ENCODE measurements at places on chromosomes 4 and X.

DNA sequence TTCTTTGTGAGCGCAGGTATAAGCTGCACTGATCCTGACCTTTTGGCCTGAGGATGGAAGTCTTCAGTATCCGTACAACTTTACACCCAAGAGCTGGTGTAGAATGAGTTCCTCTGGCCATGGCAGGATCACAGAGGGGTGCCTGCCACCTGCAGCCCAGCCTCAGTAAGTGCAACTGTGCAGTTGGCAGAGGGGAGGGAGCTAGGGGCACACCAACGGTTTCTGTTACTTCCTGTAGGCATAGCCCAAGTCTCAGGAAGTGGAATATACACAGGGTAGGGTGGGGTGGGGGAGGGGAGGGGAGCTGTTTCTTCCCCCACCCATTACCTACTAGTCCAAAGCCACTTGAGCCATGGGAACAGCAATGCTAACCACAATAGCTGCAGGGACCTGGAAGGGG, 85.4 kb upstream of the GBA3 start:
- no peak for DNase-seq

DNA sequence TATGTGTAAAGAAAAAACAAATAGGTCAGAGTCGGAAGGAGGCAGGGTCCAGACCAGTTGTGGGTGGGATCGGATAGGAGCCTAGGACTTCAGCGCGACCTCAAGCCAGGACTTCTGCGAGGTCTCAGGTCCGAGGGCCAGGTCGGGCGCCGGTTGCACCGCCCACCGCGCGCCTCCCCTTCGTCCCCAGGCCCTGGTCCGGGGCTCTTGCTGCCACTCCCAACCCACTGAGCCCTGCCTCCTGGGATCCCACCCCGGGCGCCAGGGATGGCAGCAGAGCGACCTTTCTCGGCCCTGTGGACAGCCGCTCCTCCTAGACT, 12.3 kb downstream of the PITX2 start:
- no peak for DNase-seq

DNA sequence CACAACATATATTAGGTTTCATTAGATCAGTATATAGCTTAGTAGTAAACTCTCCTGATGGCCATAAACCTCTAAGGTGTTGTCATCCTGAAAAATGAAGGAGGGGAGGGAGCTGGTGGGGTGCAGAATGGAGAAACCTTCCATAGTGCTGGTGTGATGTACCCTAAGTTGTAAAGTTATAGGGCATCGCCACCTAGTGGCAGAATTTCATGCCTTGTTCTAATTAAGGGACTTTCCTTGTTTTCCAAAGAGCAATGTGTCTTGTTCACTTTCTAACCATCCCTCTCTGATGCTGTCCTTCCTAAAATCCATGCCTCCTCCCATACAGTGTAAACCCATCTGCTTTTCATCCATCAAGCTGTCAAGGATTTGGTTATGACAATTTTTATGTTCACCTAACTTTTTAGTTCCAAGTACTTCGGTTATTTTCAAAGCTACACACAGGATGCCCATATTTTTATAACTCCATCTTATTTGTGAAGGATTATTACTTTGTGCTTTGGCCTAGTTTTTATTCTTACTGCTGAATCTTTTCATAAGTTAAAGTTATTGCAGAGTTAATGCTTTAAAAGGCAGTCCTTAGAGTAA, 4.5 kb downstream of the NBDY start:
- DNase-seq, result no peak

DNA sequence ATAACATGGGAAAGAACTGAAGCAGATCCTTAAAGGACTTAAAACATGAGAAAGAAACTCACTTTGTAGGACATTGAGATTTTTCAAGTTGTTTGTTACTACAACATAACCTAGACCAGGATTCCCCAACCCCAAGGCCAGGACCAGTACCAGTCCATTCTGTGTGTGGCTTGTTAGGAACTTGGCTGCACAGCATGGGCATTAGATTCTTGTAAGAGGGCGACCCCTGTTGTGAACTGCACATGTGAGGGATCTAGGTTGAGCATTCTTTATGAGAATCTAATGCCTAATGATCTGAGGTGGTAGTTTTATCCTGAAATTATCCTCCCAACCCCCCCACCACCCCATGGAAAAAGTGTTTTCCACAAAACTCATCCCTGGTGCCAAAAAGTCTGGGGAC, 566.1 kb downstream of the KCTD8 start:
- DNase-seq, result no peak

GRCh38 chr4:162406637-162407365, 243.0 kb upstream of the FSTL5 start:
- DNase-seq, result no peak

GRCh38 chr4:99117876-99118693, 26.0 kb downstream of the ADH4 start:
- no peak for DNase-seq

- DNase-seq, result no peak
These were observed 88.4 kb downstream of the GPR143 start for GRCh38 chrX:9677098-9677739.

DNA sequence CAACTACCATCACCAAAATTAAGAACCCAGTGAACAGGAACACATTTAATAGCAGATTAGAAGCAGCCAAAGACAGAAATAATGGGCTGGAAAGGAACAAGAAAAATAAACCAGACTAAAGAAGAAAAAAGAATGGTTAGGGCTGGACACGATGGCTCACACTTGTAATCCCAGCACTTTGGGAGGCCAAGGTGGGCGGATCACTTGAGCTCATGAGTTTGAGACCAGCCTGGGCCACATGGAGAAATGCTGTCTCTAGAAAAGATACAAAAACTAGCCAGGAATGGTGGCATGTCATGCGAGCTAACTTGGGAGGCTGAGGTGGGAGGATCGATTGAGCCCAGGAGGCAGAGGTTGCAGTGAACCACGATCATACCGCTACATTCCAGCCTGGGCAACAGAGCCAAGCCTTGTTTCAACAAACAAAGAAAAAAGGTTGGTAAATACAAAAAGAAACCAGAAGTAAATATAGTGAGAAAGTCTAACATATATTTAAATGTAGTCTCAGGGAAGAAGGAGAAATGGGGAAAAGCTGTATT, 102.0 kb downstream of the AFAP1 start:
- DNase-seq, result no peak

GRCh38 chrX:132692066-132692465, 203.2 kb upstream of the MBNL3 start:
- DNase-seq, result no peak

- no peak for DNase-seq
These were observed at the start of gene RGN for GRCh38 chrX:47078129-47079043. TSS of gene RGN (plus strand) at chrX:47078443. CDS start at chrX:47081145, 2,702 bp downstream.

GRCh38 chr4:89855236-89855635, 18.3 kb upstream of the SNCA start:
- DNase-seq, result no peak

GRCh38 chrX:20029728-20030127, 38.9 kb upstream of the BCLAF3 start:
- peak; percentile 37 for DNase-seq

- no peak for DNase-seq
These were observed 105.9 kb downstream of the OR13H1 start for GRCh38 chrX:131649741-131650140.

DNA sequence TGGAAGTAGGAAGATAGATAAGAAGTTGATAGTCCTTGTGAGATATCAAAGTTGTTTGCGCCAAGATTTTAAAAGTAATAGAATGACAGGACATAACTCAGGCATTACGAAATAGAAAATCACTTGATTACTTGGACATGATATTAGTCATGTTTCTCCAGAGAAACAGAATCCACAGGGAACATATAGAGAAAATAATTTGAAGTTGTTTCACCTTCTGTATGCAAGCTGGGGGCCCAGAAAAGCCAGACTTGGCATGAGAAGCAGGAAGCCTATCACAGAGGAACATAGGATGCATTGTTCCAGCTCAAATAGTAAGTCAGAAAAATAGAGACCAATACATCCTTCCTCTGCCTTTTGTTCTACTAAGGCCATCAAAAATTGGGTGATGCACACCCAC, 715.9 kb downstream of the TECRL start:
- no peak for DNase-seq

GRCh38 chr4:54063229-54063628, 1.2 kb downstream of the CHIC2 start:
- no peak for DNase-seq

DNA sequence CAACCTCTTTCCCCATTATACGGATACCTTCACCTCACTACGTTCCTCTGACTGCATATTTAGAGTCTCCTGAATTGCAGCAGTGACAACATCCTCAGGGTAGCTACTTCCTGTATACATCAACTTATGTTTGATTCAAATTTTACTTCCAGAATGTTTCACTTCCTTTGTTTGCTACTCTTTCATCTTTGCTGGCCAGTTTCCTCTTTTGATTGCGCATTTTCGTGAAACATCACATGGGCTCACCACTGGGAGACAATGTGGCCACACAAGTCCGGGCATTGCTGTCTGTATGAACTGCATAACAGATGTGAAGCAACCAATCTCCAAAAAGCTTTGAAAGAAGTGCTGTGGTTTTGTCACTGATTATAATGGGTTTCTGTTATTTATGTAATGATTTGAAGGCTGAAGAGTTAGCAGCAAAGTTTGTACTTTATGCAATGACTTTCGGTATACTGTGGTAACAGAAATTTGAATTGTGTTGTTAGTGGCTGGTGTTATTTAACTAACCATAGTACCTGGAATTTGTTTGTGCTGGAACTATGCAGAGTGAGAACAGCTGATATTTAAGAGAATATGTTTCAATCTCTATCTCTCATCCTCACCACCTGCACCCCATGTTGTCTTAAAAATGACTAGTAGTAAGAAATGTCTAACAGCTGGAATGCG, 7.4 kb downstream of the SNCA start:
- no peak for DNase-seq

DNA sequence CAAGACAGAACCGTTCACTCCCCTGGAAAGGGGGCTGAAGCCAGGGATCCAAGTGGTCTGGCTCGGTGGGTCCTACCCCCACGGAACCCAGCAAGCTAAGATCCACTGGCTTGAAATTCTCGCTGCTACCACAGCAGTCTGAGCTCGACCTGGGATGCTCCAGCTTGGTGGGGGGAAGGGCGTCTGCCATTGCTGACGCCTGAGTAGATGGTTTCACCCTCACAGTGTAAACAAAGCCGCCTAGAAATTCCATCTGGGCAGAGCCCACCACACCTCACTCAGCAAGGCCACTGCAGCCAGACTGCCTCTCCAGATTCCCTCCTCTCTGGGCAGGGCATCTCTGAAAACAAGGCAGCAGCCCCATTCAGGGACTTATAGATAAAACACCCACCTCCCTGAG, 13.4 kb upstream of the PBDC1 start:
- DNase-seq, result no peak

DNA sequence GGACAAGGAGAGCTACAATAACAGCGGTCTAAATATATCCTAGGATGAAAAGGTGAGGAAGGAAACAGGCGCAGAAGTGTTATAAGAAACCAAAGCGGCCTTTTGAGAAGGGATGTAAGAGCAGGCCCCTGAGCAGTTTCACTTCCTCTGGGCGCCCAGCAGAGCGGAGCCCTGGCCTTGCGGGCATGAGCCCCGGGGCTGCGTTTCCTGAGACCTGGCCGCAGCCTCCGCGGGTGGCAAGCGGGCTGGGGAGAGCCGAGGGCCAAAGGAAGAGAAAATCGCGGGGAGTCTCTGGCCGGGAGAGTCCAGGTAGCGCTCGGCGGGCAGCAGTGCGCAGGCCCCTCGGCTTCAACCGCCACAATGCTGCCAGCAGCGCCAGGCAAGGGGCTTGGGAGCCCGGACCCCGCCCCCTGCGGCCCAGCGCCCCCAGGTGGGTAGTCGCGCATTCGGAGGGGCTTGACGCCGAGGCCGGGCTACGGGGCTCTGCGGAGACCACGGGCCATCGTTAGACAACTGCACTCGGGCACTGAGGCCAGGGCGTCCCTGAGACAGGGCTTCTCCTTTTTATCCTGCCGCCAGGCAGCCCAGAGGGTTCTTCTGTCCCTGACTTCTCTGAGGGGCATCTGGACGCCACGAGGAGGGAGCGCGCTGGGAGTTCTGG, at the start of gene BANK1:
Gene BANK1 (plus strand): TSS at position 210 of the 661 bp plus-strand sequence. CDS start 151 bp downstream, at position 361.
- no peak for DNase-seq

GRCh38 chr4:37685823-37686372, 278 bp downstream of the RELL1 start:
- DNase-seq, result no peak

GRCh38 chr4:28378109-28378830, 1517.6 kb downstream of the STIM2 start:
- DNase-seq, result no peak

DNA sequence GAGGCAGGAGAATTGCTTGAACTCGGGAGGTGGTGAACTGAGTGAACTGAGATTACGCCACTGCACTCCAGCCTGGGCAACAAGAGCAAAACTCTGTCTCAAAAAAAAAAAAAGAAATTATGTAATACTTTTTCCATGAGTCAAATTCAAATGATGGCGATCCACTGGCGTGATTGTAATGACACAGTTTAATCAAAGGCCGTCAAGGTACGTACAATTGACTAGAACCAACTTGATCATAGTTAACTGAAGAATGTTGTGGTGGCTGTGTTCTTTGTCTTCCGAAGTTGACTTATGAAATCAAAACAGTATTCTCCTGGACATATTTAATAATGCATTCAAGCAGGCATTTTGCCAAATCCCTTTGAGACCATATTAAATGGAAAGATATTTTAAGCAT, 318.6 kb upstream of the FAT1 start:
- DNase-seq, result no peak

GRCh38 chr4:163385466-163385865, 41.8 kb downstream of the NPY5R start:
- no peak for DNase-seq

DNA sequence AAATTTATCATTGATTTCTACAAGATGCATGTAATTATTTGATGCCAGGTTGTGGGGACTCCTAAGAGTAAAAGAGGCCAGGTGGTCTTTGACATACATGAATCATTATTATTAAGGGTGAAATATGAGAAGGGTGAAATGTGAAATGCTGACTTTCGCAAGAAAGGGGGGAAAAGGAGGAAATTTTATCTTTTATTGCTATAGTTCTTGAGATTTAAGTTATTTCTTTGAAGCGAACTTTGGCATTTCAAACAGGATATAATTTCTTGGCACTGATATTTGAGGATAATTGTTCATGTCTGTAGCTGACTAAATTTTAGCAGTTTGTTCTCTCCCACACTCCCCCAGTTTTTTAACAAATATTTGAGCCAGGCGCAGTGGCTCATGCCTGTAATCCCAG, 80.1 kb downstream of the TMEM131L start:
- no peak for DNase-seq

DNA sequence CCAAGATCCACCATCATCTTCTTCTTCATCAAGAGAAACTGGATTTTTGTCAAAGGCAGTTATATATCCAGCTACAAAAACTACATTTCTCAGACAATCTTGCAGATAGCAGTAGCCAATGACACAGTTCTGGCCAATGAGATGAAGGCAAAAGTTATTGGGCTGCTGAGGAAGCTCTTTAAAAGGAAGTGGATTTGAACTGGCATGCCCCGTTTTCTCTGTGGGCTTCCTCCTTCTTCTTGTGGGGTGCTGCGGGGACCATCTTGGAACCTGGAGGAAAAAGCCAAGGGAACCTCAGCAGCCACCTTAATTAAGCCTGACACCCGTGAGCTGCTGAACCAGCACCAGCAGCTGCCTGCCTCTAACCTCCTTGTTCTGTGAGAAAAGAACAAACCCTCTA, 4.8 kb downstream of the SMIM43 start:
- DNase-seq, result no peak

- DNase-seq, result no peak
These were observed 605.0 kb downstream of the GABRG1 start for GRCh38 chr4:45518832-45519231.

GRCh38 chr4:168619266-168619631, 122.4 kb downstream of the PALLD start:
- DNase-seq, result no peak

- DNase-seq, result no peak
These were observed 788.9 kb downstream of the RPA4 start for GRCh38 chrX:97672608-97673007.

Data from epithelial cell of proximal tubule (primary cell).